ENCODE measurements at places on chromosomes 11 and 22.

- no peak for DNase-seq
These were observed 132.3 kb downstream of the TRIM44 start for GRCh38 chr11:35794850-35795249.

GRCh38 chr11:114059278-114059983, at the start of gene ZBTB16:
Gene ZBTB16, plus strand, starts transcription at chr11:114059711. Its CDS starts 3,590 bp downstream, at chr11:114063301.
- DNase-seq = no peak

GRCh38 chr22:43342347-43343261, 568 bp downstream of the SCUBE1 start:
- no peak for DNase-seq

DNA sequence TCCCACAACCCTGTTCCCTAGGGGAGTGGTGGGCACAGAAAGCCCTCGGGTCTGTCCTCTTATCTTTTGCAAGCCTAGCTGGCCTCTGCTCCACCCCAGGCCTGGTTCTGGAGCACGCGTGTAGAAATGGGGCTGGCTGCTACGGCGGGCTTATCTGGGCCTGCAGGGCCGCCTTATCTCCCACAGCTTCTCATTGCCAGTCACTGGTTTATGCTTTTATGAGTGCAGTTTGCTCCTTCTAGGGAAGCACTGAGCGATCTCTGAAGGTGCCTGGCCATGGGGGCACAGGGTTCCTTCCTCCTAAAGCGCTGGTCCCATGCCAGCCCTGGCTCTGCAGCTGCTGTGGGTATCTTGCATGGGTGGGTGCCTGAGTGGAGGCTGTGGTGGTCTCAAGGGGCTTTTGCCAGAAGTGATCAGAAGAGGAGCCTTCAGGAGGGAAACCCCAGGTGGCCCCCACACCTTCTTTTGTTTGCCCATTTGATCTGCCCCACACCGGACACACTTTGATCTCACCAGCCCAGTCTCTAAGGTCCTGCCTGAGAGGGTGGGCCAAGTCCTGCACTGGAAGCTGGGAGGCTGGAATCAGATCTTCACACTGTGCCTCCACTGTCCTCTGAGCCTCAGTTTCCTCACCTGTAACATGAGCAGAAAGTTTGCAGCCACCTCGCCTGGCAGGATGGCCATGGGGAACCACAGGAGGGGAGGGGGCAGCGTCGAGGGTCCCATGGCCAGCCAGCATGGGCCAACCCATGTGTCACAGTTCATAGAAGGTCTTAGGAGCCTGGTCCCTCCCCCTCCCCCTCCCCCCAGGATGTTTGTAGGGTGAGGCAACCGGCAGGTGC, 86.6 kb upstream of the FGF3 start:
- no peak for DNase-seq

DNA sequence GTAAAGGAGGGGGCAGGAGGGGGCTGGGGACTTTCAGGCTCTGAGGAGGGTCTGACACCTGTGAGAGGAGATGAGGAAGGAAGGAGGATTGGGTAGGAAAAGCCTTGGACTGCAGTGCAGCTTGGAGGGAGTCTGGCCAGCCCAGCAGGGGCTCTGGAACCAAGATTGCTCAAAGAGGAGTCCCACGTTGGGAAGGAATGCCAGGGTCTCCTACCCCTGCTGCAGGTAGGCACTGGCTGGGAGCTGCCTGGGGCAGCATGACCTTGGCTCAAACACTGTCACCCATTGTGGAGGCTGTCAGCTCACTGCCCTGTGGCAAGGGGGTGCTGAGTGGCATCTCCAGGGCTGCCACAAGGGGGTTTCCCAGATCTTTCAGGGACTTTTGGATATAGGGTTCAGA, 94.5 kb downstream of the RPS6KA4 start:
- no peak for DNase-seq

- DNase-seq = no peak
These were observed 8.3 kb downstream of the FXYD2 start for GRCh38 chr11:117816151-117816741.

DNA sequence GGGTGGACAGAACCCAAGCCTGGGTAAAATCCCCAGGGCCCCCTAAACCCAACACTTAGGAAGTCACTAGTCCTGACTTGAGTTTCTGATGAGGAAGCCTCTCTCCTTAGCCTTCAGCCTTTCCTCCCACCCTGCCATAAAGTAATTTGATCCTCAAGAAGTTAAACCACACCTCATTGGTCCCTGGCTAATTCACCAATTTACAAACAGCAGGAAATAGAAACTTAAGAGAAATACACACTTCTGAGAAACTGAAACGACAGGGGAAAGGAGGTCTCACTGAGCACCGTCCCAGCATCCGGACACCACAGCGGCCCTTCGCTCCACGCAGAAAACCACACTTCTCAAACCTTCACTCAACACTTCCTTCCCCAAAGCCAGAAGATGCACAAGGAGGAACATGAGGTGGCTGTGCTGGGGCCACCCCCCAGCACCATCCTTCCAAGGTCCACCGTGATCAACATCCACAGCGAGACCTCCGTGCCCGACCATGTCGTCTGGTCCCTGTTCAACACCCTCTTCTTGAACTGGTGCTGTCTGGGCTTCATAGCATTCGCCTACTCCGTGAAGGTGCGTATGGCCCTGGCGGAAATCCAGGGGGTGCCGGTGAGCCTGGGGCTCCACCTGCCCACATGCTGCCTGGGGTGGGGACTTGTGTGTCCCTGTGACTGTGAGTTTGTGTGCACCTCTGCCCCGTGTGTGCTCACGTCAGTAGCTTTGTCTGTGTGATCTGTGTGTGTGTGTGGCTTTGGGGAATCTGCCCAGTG, at the start of gene IFITM1:
TSS of gene IFITM1 (plus strand) at position 254 of the 767 bp plus-strand sequence. CDS start at position 385, 131 bp downstream.
- DNase-seq = no peak
